ENCODE measurements at places on chromosomes 13 and 19.

DNA sequence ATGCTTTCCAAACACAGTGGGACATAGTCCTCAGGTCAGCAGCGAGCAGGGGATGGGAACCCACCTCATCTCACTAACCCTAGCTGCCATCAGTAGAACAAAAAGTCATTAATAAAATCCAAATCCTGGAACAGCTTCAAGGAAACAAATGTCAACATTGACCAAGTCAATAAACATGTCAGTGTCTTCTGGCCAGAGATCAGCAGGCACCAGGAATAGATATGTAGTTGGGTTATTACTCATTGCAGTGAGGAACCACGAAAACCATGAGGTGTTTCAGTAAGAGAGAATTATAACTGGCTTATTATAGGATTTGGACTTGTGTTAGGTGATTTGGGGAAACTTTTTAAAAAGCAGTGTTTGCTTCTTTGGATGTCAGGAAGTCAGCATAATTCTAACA, 17.1 kb upstream of the CD33 start:
- no peak for DNase-seq

DNA sequence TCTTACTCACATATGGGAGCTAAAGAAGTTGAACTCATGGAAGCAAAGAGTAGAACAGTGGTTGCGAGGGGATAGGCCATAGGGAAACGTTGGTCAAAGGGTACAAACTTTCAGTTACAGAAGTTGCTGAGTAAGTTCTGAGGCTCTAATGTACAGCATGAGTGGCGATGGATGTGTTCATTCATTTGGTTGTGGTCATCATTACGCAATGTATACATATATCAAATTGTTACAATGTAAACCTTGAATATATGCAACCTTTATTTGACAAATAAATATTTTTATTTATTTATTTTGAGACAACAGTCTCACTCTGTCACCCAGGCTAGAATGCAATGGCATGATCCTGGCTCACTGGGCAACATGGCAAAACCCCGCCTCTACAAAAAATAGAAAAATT, 38.7 kb downstream of the ZIC5 start:
- DNase-seq, result no peak

DNA sequence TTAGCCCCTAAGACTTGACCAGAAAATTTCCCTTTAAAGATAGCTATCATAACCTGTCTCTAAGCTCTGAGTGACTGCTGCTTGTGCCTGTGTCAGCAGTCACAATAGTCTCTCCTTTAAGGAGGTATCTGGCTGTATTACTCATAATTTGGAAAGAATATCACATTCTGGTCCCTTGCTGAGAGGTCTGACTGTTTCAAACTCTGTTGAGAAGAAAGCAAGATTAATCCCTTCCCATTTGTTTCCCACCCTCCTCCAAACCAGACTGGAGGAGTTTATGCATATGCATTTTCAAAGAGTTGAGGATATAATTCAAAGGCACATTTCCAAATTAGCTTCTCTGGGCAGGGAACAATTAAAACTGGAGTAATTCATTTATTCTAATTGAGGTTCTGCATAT, 2.3 kb downstream of the HTR2A start:
- no peak for DNase-seq

GRCh38 chr13:30097701-30098100, 209.7 kb downstream of the KATNAL1 start:
- DNase-seq, result no peak

GRCh38 chr13:50910485-50910805, 854 bp downstream of the RNASEH2B start:
- DNase-seq, result no peak

- DNase-seq, result no peak
Measured at GRCh38 chr13:30751183-30751933, 16.0 kb downstream of the ALOX5AP start.

GRCh38 chr13:45280011-45280410, 61.0 kb downstream of the TPT1 start:
- no peak for DNase-seq
